ENCODE measurements at places on chromosomes 1 and 21. TPM values are rescaled to one million over a fixed set of nuclear protein-coding genes. Genes with fewer than 3 reads are reported as not detected.

The MAB21L3 gene
- not detected for total RNA-seq

The NES gene
- 164 TPM for total RNA-seq

The CFHR5 gene
- not detected for total RNA-seq

The S100A2 gene
- total RNA-seq: 2.7 TPM

The IFNLR1 gene
- 2.0 TPM for total RNA-seq

The OR4F16 gene
- not detected for total RNA-seq

The NPHS2 gene
- not detected for total RNA-seq

The ATP6V1G3 gene
- not detected for total RNA-seq

The CFAP74 gene
- not detected for total RNA-seq

The LRRC71 gene
- 0.27 TPM for total RNA-seq

The TTC24 gene
- total RNA-seq: not detected

The SYPL2 gene
- 25.3 TPM for total RNA-seq

The ADARB1 gene
- 15.5 TPM for total RNA-seq

The CD52 gene
- total RNA-seq: 2.4 TPM

The LDLRAD2 gene
- total RNA-seq: not detected

All from left ventricle myocardium inferior (tissue), 1 donor.